A549 treated with Mapracorat at 1 μM for 4 hours (cell line): ENCODE measurements at places on chromosomes 16 and 17. TPM values are rescaled to one million over a fixed set of nuclear protein-coding genes. Genes with fewer than 3 reads are reported as not detected.

The ARHGDIG gene
- 2.7 to 3.4 TPM (median 3.2 TPM) in 5 replicates for total RNA-seq

The CNGB1 gene
- total RNA-seq, result 0.05 to 0.49 TPM (median 0.08 TPM) in 5 replicates

The C16orf96 gene
- total RNA-seq, result 0.03 to 0.06 TPM (median 0.05 TPM) in 3 of 5 replicates, not detected in the others

The TNFRSF17 gene
- not detected in 5 replicates for total RNA-seq

The C17orf78 gene
- not detected in 5 replicates for total RNA-seq

The ANKS4B gene
- total RNA-seq, result 0.03 to 0.07 TPM (median 0.04 TPM) in 5 replicates

The TBX6 gene
- total RNA-seq, result 0.08 to 0.44 TPM (median 0.27 TPM) in 5 replicates

The RRAD gene
- total RNA-seq, result 27.6 to 46.6 TPM (median 39.4 TPM) in 5 replicates

The SEZ6L2 gene
- total RNA-seq, result 15.1 to 22.3 TPM (median 19.9 TPM) in 5 replicates

The MPG gene
- total RNA-seq, result 55.2 to 81.0 TPM (median 72.5 TPM) in 5 replicates

The ABCC6 gene
- total RNA-seq, result 0.70 to 1.8 TPM (median 0.95 TPM) in 5 replicates

The HS3ST3A1 gene
- 0.32 TPM in 1 of 5 replicates, not detected in the others for total RNA-seq

The EVPLL gene
- not detected in 5 replicates for total RNA-seq

The PPP1R27 gene
- 0.09 to 0.39 TPM (median 0.19 TPM) in 3 of 5 replicates, not detected in the others for total RNA-seq

The TSPAN10 gene
- 3.8 to 6.7 TPM (median 4.9 TPM) in 5 replicates for total RNA-seq

The CCL18 gene
- 0.21 TPM in 1 of 5 replicates, not detected in the others for total RNA-seq

The TEX19 gene
- 0.26 to 0.51 TPM (median 0.39 TPM) in 5 replicates for total RNA-seq

The ALDOA gene
- 1,495 to 1,810 TPM (median 1,752 TPM) in 5 replicates for total RNA-seq

The KRT24 gene
- total RNA-seq, result not detected in 5 replicates

The KRTAP9-2 gene
- total RNA-seq, result not detected in 5 replicates

The SNAI3 gene
- total RNA-seq, result 0.07 to 0.23 TPM (median 0.16 TPM) in 5 replicates

The ST3GAL2 gene
- 18.2 to 24.9 TPM (median 22.9 TPM) in 5 replicates for total RNA-seq

The ASPA gene
- not detected in 5 replicates for total RNA-seq

The LGALS9C gene
- total RNA-seq, result not detected in 5 replicates

The CPNE7 gene
- total RNA-seq, result 58.3 to 85.1 TPM (median 75.3 TPM) in 5 replicates

The TADA2A gene
- 11.4 to 13.5 TPM (median 12.9 TPM) in 5 replicates for total RNA-seq

The CDH15 gene
- total RNA-seq, result 0.07 to 0.15 TPM (median 0.08 TPM) in 5 replicates

The TMEM235 gene
- total RNA-seq, result not detected in 5 replicates

The NKD1 gene
- 0.11 to 0.53 TPM (median 0.42 TPM) in 5 replicates for total RNA-seq

The PLCG2 gene
- total RNA-seq, result 2.4 to 5.0 TPM (median 4.1 TPM) in 5 replicates

The CD68 gene
- 26.4 to 36.3 TPM (median 34.8 TPM) in 5 replicates for total RNA-seq

The EMC6 gene
- 102 to 161 TPM (median 154 TPM) in 5 replicates for total RNA-seq

The PPY gene
- total RNA-seq, result not detected in 5 replicates

The PLLP gene
- 1.1 to 1.8 TPM (median 1.6 TPM) in 5 replicates for total RNA-seq

The GNAO1 gene
- total RNA-seq, result 0.40 to 0.88 TPM (median 0.63 TPM) in 5 replicates

The CCL5 gene
- total RNA-seq, result 1.1 to 1.5 TPM (median 1.2 TPM) in 5 replicates

The SRCIN1 gene
- total RNA-seq, result 1.3 to 2.9 TPM (median 2.4 TPM) in 5 replicates

The HCRT gene
- 0.44 TPM in 1 of 5 replicates, not detected in the others for total RNA-seq

The SLFN14 gene
- total RNA-seq, result not detected in 5 replicates

The SIRT7 gene
- total RNA-seq, result 33.0 to 54.0 TPM (median 44.8 TPM) in 5 replicates

The ADORA2B gene
- 9.0 to 17.0 TPM (median 14.9 TPM) in 5 replicates for total RNA-seq
